ENCODE measurements at places on chromosomes 11 and 22.
A peak's percentile ranks its signal among the peaks of the same experiment; 100 is the strongest.

DNA sequence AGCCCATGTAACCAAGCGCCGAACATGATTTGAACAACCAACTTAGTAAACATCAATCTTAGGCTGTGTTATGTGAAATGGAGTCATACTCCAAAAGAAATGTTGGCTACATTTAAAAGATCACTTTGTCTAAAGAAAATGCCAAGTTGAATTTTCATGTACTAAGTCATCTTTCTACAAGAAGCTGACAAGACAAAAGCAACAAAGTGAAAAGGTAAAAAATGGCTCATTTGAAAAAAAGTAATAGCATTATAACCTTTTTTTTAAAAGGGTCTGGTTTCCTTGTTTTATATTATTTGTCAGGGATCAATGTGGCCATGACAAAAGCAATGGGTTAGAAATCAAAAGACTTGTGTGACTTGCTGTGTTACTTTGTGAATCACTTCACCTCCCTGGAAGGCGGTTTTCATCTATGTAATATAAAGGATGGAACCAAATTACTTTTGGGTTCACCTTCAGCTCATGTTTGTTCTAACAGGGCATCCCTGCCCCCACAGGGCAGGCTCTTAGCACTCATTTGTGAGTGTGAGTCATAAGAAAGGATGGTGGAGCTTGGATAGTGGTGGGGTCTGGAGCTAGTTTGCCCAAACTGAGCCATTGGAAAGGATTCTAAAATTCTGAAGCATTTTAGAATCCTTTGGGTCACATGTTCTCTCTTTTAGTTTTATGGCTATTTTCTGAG is 131.9 kb upstream of the MTMR2 start:
- no peak for DNase-seq

- DNase-seq: peak; percentile 73
Measured at GRCh38 chr22:26592421-26592891, 2.5 kb upstream of the TPST2 start.

DNA sequence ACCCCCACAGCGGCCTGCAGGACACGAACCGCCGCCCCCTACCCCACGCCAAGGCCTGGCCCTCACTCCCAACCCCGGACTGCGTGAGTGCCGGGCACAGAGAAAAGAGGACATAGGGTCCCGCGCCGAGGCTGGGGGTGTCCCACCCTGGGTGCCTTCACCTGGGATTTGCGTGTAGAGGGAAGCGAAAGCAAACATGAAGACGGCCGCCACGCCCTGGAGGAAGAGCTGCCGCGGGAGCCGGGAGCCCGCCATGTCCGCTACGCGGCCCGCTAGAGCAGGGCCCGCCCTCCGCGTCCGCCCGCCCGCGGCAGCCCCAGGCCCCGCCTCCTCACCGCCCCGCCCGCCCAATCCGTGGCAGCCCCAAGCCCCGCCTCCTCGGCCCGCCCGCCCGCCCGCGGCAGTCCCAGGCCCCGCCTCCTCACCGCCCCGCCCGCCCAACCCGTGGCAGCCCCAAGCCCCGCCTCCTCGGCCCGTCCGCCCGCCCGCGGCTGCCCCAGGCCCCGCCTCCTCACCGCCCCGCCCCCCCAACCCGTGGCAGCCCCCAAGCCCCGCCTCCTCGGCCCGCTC is at the start of gene LMF2:
LMF2 (minus strand) TSS at position 282 of the 570 bp plus-strand sequence; CDS start at position 255, 27 bp downstream.
- peak; percentile 97 for DNase-seq

DNA sequence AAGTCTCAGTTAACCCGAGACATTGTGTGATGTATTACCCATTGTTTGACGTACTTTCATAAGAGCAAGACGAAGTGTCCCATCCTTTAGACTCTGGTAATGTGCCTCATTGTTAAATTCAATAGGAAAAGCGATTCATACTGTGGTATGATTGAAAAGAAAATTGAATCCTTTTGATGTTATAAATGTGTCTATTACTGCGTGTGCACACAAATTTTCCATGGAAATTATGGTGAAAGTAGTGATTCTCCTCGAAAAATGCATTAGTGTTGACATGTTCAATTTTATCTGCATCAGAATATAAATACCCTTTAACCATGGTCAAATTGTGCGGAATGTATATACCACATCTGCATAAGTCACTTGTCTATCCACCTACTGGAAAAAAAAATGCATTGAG is 386.8 kb downstream of the INSC start:
- DNase-seq: no peak

DNA sequence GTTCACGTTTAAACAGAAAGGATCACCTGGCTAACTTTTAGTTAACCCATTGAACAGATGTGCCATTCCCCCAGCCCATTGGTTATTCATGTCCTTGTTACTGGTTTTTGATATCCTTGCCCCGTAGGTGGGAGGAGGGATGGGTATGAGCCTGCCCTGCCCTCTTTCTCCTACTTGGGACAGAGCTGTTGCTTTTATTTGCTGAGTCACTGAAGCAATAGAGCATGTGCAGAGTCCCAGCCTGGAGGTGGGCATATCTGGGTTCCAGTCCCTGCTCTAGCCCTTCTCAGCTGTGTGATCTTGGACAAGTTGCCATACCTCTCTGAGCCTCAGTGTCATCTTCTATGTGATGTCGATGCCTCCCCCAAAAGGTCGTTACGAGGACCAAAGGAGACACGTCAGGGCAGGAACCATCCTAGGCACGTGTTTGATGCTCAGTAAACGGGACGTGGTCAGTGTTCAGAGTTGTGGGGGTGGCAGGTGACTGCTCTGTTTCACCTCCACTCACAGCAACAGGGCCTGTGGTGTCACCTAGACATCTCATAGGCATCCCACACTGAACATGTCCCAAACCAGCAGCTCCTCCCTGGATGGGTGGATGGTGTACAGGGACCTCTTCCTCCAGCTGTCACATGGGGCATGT is 61.0 kb downstream of the BMAL1 start:
- no peak for DNase-seq

DNA sequence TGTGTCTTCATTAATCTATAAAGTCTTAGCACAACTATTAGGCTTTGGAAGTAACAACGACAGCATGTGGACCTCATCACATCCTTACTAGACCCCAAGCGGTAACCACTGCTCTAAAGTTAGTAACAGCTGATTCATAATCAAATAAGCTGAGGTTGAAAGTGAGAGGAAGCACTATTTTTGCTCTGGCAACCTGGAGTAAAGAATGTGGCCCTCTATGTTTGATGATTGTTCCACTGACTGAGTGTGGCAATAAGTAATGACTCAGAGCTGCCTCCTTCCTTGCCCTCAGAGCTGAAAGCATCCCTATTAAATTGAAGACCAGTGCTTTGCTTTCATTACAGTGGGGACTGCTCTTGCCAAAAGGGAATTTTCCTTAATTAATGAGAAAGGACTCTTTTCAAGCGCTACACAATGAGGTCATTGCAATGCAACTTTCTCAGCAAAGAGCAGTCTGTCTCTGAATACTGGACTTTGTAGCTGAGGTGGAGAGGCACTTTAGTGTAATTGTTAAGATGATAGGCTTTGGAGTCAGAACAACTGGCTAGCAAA is 906.1 kb upstream of the RAG2 start:
- no peak for DNase-seq

- peak; percentile 93 for DNase-seq
Measured at GRCh38 chr11:133945087-133945974, 11.4 kb downstream of the IGSF9B start.

- DNase-seq: no peak
Measured at GRCh38 chr11:36167729-36168128, 121.5 kb downstream of the COMMD9 start.

DNA sequence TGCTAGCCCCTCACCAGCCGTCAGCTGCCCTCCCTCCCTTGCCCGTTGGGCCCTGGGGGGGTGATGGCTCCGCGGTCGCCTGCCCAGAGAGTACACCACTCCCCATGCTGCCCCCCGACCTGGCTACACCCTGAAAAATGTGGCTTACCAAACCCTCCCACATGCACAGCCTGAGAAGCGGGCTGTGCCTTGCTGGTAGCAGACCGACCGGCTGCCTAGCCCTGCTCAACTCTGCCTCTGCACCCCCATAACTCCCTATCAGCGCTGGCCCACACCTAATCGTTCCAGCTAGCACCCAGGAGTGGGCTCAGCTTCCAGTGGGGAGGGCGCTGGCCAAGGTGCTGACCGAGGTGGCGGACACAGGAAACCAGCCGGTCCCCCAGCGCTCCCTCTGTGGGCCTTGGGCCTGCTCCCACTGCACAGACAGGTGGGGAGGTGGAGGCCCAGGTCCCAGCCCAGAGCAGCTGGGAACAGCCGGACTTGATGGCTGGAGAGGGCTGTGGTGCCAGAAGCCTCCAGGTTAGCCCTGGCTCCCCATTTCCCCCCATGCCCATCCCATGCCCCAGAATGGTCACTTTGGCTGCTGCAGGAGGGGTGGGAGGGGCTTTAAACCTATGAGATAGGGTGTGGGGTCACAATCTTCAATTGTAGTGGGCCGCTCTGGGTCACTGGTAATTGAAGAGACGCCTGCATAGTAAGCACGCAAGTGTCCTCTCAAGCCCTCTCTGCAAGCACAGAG is 32.1 kb upstream of the PRODH start:
- DNase-seq: no peak

GRCh38 chr22:41382098-41382578 is 396 bp downstream of the TEF start:
- peak; percentile 85 for DNase-seq

GRCh38 chr11:14703731-14704130 is 60.1 kb downstream of the PDE3B start:
- no peak for DNase-seq

DNA sequence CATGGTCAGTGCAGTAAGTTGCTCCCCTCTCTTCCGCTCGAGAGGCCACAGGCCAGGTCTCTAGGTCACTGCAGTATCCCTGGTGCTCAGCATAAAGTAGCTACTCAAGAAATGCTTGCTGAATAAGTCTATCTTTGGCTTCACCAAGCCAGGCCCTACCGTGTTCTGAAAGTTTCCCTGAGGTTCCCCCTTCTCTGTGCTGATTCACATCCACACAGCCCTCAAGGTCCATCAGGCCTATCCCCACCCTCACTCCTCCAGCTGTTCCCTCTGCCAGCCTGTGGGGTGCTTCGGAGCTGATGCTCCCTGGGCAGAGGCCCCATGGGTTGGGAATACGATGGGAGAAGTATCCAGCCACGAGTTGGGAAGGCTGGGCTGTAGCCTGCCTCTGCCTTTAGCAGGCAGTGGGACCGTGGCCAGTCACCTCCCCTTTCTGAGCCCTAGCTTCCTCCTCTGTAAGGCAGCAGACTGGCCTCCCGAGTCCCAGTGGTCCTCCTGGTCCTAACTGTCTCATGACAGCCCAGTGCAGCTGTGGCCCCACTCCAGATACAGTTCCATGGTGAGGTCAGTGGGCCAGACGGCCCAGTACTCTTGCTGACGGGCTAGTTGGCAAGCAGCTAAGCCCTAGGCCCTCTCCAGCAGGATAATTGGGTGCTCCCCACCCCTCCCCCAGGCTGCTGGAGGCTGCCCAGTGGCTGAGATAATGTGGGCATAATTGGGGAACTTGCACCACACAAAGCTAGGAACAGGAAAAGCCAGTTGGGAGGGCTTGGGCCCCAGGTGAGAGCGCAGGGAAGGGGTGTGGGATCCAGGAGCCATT is 48.2 kb downstream of the NECTIN1 start:
- DNase-seq: no peak

DNA sequence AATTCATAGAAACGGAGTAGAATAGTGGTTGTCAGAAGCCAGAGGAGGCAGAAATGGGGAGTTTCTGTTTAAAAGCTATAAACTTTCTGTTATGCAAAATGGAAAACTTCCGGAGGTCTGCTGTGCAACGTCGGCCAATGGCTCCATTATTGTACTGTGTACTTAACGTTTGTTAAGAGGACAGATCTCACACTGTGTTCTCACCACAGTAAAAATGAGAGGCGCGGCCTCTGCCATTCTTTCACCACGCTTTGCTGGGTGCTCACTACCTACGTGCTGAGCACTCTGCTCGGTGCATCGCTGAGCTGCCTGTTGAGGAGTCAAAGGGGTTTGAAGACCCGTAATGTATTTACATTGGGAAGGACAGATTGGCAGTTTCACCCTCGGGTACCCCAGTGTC is 218.8 kb upstream of the B3GAT1 start:
- peak; percentile 57 for DNase-seq

DNA sequence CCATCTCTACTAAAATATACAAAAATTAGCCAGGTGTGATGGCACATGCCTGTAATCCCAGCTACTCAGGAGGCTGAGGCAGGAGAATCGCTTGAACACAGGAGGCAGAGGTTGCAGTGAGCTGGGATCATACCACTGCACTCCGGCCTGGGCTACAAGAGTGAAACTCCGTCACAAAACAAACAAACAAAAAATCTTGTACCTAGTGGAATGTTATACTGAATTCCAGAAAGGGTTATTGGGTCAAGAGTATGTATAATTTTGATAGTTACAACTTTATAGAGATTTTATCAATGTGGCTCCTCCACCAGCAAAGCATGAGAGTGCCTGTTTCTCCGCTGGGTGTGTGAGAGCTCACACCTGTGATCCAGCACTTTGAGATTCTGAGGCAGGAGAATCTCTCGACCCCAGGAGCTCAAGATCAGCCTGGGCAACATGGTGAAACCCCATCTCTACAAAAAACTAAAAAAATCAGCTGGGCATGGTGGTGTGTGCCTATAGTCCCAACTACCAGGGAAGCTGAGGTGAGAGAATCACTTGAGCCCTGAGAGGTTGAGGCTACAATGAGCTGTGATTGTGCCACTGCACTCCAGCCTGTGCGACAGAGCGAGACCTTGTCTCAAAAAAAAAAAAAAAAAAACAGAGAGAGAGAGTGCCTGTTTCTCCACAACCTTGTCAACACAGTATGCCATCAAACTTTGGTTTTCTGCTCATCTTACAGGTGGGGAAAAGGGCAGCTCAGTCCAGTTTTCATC is 12.7 kb upstream of the FOLR1 start:
- no peak for DNase-seq

DNA sequence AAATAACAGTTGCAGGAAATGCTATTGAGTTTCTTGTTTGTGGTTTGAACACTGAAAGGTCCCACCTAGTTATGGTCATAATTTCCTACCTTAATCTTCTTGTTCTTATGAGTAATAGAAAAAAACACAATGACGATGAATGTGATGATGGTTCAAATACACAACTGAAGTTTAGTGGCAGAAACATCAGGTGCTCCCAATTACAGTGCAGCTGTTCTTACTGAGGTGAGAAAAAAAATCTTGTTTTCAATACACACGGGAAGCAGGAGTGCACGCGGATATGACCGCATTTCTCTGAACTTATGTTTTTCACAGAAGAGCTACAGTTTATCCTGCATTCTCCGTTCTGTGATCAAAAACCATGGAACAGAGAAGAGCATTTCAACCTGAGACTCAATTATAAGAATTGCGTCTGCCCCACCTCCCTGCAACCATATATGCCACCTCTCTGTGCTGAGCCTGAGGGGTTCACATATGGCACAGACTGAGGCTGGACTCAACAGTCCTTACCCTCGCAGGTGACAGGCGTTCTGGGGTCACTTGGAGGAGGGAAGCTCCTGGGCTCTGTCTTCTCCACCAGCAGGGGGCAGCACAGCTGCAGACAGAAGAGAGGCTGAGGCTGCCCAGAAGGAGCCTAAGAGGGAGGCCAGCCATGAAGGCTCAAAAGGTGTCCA is 99.7 kb upstream of the IGLL5 start:
- DNase-seq: peak; percentile 90

GRCh38 chr11:45532546-45532945 is 132.9 kb downstream of the CHST1 start:
- DNase-seq: no peak

GRCh38 chr11:130710497-130711012 is 205.7 kb downstream of the SNX19 start:
- DNase-seq: no peak

- DNase-seq: peak; percentile 90
Measured at GRCh38 chr11:64152841-64153691, 12.8 kb downstream of the MACROD1 start.

GRCh38 chr11:44018829-44019228 is 29.0 kb upstream of the ACCSL start:
- no peak for DNase-seq

GRCh38 chr11:3823303-3823702 is 14.9 kb downstream of the PGAP2 start:
- DNase-seq: no peak

- no peak for DNase-seq
Measured at GRCh38 chr11:128509621-128510389, 77.6 kb downstream of the ETS1 start.
